ENCODE measurements at places on chromosomes 2 and 18.

- DNase-seq: no peak
Observed at GRCh38 chr18:2958819-2959298, 54.1 kb downstream of the LPIN2 start.

GRCh38 chr2:201777869-201778268 lies 2.9 kb downstream of the ALS2 start:
- no peak for DNase-seq

DNA sequence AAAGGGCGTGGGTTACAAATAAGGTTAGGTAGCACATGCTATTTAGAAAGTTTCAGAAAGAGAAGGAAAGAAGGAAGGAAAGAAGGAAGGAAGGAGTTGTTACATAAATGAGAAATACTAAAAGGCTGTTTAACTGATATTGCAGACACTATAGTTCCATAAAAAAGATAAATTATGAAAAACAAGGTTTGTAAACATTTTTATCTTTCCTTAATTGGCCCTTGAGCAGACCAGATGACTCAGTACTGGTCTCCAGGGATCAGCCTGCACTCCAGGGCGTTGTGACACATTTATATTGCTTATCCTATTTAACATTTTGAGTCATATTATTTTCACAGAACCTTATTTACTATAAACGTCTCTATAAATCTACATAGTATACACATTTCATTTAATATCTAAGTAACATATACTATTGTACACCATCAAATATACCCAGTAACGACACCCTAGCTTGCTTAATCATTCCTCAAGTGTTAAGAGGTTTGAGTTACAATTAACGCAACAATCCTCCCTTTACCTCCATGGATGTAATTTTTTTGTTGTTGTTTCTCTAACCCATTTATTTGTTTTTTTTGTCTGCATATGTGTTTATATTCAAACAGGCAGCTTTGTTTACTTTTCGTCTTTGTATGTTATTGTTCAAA lies 2.8 kb upstream of the RAB31 start:
- DNase-seq: no peak

DNA sequence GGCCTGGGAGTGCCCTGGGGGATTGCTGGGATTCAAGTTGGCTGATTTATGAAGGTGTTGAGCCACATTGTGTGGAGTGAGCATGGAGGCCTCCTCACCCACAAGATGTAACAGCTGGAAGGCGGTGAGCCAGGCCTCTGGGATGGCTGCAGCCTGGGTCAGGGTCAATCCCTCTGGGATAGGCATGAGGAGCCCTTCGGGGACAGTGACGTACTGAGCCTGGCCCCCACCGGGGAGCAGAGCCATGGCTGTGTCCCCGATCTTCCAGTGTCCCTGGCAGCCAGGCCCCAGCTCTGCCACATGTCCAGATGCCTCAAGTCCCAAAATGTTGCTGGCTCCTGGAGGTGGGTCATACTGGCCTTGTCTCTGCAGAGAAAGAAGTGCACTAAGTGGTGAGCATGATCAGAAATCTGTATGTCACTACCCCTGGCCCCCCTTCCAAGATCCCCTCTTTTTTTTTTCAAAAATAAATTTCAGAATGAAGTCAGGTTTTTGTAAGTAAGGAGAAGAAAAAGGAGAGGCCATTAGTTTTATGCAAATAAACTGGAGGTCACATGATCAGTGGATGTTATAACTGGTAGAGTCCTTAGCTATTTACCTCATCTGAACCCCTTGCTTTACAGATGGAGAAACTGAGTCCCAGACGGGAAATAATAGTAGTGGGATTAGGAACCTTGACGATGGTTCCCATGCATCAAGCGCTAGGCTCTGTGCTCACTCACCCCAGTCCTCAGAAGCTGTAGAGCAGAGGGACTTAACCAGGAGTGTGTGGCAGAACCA lies 1.7 kb downstream of the TP53I3 start:
- DNase-seq: no peak

DNA sequence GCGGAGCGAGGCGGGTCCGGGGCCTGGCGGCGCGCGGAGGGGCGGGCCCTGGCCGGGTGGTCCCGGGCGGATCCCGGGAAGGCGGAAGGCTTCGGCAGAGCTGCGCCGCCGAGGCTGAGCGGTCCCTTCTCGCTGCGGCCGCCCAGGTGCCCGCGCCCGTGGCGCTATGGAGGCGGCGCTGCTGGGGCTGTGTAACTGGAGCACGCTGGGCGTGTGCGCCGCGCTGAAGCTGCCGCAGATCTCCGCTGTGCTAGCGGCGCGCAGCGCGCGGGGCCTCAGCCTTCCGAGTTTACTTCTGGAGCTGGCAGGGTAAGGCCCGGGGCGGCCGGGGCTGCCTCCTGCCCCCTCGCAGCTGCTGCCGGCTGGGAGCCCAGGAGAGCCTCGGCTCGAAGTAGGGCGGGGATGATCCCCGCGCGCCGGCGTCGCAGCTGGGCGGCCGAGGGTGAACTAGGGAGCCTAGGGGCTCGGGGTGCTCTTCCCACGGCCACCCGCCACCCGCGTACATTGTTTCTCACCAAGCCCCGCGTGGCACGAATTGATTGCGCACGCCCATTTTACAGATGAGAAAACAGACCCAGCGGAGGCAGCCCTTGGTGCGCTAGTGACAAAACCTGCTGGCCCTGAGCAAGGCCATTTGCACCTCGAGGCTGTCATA lies at the start of gene SLC66A3:
Gene SLC66A3 (plus strand): TSS at position 87 of the 655 bp plus-strand sequence. CDS start 80 bp downstream, at position 167.
- DNase-seq: no peak

- DNase-seq: no peak
Observed at GRCh38 chr18:77071711-77072292, 60.8 kb downstream of the MBP start.

DNA sequence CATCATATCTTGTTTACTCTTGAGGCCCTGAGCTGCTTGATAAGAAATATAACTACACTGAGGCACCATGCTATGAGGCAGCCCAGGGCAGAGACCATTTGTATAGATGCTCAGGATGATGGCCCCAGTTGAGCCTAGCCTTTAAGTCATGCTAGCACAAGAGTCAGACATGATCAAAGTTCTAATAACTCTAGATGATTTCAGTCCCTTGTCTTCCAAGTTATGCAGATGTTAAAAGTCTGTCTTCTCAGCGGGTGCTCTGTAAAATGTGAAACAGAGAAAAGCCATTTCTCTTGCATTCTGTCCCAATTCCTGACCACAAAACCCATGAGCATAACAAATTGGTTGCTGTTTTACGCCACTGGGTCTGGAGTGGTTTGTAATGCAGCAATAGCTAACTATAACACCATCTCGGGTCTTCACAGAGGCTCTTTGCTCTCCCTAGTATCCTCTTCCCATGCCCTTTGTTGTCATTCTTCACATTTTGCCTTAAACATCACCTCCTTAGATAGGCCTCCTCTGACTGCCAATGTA lies 49.6 kb downstream of the NXPH2 start:
- no peak for DNase-seq

DNA sequence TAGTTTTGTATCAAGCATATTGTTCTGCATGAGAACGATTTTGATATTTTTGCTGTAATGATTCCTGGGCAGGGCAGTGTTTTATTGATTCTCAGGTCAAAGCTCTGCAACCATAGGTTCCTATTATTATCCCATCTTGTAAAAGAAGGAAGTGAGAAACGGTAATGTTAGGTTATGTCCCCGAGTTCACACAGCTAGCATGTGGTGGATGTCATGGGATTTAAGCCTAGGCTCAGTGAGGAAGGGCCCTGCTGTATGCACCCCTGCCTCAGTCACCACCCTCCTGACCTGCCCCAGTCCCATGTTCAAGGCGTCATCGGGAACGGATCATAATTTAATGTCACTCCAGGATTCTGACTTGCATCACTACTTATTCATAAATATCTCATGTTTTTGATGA lies 10.7 kb downstream of the ACP1 start:
- DNase-seq: no peak

- no peak for DNase-seq
Observed at GRCh38 chr2:201223089-201224073, 37.0 kb upstream of the CASP8 start.

- no peak for DNase-seq
Observed at GRCh38 chr2:168889635-168890005, 610 bp downstream of the SPC25 start.

GRCh38 chr18:3790703-3791102 lies 340.7 kb downstream of the TGIF1 start:
- no peak for DNase-seq

- no peak for DNase-seq
Observed at GRCh38 chr2:235215248-235215647, 263.4 kb downstream of the SH3BP4 start.

- DNase-seq: no peak
Observed at GRCh38 chr2:144217853-144218633, 301.9 kb downstream of the ZEB2 start.

GRCh38 chr2:238098901-238099713 lies 1.0 kb upstream of the ESPNL start:
- no peak for DNase-seq

GRCh38 chr2:203909261-203909967 lies 27.1 kb upstream of the ICOS start:
- no peak for DNase-seq

GRCh38 chr2:222992137-222992536 lies 59.9 kb upstream of the KCNE4 start:
- no peak for DNase-seq

- DNase-seq: no peak
Observed at GRCh38 chr2:237097911-237098702, 12.4 kb downstream of the COPS8 start.

- no peak for DNase-seq
Observed at GRCh38 chr2:211903961-211904360, 634.6 kb downstream of the ERBB4 start.

- DNase-seq: no peak
Observed at GRCh38 chr2:214034417-214034816, 376.4 kb upstream of the VWC2L start.

DNA sequence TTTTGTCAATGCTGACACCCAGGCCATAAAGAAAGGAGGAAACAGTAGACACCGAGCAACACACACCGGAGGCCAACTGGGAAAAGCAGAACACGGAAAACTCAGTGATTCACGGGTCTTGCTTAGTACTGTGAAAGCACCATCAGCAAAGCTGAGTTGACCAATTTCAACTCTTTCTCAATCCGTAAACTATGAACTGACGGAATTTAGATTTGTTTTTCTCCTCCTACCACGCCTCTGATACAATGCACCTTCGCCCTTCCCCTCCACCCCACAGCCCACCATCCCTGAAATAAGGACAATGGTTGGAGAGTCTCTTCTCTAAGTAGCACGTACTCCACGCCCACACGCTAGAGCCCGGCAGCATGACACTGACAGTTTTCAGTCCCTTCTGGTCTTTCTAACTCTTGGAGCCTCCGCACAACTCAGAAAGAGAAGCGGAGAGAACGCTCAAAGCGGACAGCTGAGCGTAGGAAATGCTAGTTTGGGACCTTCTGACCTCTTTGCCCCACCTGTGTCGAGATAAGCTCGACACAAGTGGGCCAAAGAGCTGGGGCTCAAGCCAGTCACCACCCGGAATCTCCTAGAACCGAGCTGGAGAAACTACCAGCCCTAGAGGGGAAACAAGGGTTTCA lies 669 bp downstream of the LNPK start:
- peak; percentile 16 for DNase-seq

- no peak for DNase-seq
Observed at GRCh38 chr18:36895606-36896005, 66.7 kb downstream of the KIAA1328 start.

DNA sequence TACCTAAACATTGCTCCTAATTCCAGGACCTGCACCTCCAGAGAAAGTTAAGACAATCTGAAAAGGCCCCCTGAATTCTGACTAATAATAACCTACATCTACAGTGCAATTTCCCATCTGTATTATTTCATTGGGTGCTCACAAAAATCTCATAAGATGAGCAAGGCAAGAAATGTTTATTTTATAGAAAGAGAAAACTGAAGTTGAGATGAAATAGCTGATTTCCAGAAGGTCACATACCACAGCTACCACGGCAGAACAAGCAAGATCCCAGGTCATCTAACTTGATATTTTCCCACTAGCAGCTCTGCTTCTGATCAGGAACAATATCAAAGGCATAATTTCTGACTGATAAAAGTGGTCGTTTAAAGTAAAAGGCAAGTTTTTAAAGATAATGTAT lies 105.8 kb upstream of the COL5A2 start:
- DNase-seq: no peak

- DNase-seq: no peak
Observed at GRCh38 chr2:240309214-240309613, 126.2 kb upstream of the GPC1 start.

GRCh38 chr2:191479680-191480023 lies 198.3 kb upstream of the NABP1 start:
- DNase-seq: no peak

GRCh38 chr2:64812285-64812684 lies 158.6 kb upstream of the SERTAD2 start:
- no peak for DNase-seq

DNA sequence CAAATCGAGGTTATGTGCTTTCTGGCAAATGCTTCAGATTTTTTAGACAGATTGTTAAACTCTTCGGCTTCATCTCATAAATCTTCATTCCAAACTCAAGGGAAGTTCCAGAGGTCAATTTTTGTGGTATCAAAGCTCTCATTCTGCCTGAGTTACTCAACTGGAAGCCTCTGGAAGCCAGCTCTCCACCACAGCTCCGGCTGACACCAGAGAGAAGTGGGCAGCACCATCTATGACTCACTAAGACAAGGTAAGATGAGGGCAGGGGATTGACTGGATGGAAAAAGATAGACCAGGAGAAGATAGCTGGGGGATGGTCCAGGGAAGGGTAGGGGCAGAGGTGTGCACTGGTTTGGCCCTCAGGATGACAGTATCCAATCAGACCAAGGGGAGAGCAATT lies 137.3 kb upstream of the HNRNPA3 start:
- no peak for DNase-seq

DNA sequence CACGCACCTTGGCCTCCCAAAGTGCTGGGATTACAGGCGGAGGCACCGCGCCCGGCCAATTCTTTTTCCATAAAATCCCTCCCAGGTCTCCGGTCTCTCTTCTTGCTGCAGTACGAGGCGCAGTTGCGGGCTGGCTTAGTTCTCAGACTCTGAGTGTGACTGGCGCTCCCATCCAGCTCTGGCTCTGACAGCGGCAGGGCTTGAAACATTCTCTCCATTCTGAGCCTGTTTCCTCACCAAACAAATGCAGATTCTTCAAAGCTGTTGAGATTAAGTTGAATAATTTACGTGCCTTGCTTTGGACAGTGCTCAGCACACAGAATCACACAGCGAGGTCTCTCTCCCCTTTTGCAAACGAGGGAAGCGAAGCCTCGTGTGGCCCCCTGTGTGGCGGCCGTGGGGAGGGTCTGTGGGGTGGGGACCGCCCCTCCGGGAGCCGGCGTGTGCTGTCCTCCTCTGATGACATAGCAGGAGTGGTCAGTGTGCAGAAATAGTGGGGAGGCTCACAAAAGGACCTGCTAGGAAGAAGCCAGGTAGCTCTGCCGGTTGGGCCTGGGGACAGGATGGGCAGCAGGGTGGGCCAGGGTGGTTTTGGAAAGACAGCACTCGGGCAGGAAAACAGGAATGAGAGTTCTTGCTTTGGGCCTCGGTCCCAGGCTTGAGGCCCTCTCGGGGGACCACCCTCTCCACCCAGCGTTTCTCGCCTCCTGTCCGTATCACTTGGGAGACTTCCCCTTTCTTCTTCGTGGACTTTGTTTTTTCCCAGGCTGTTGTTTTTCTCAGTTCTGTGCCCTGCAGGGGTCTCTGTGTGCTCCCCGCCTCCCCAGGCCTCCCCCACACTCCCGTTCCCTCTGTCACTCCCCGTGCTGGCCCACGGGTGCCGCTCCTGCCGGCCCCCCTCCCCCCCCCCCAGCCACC lies 75.0 kb downstream of the KCNG2 start:
- DNase-seq: no peak

Measured in stimulated activated CD8-positive, alpha-beta memory T cell treated with anti-CD3 and anti-CD28 coated beads, Interleukin-12 subunit alpha, Interleukin-12 subunit beta, amount 100 ng/mL, for 4 hours (primary cell).